ENCODE measurements at places on chromosomes 6 and 20.
A peak's percentile ranks its signal among the peaks of the same experiment; 100 is the strongest.

- peak; percentile 57 for DNase-seq
Observed at GRCh38 chr6:131116755-131117360, 18.4 kb upstream of the AKAP7 start.

DNA sequence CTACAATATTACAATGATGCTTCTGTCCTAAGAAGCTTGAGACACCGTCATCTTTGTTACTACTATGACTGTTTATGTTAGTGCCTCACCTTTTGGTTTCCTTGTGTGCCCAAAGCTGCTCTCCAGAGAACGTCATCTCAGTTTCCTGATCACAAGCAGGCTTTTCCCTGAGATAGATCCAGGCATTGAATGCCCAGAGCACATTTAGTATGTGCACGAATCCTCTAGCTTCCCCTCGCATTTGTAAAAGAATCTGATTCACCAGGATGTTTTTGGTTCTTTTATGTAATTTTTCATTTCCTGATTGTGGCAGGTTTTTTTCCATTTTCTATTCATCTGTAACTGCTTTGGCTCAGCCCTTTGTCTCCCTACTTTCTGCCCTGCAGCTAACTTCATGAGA is 100.2 kb upstream of the TMEM181 start:
- no peak for DNase-seq

DNA sequence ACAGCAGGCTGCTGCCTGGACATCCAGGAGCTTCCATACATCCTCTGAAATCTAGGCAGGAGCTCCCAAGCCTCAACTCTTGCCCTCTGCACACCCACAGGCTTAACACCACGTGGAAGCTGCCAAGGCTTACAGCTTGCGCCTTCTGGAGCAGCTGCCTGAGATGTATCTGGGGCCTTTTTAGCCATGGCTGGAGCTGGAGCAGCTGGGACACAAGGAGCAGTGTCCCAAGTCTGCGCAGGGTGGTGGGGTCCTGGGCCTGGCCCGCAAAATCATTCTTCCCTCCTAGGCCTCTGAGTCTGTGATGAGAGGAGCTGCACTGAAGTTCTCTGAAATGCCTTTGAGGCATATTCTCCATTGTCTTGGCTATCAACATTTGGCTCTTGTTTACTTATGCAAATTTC is 255.0 kb downstream of the DLL1 start:
- DNase-seq: no peak

- no peak for DNase-seq
Observed at GRCh38 chr6:29035951-29036350, 9.0 kb downstream of the OR2W1 start.

GRCh38 chr20:21020659-21021471 is 85.3 kb downstream of the LINC00237 start:
- no peak for DNase-seq

DNA sequence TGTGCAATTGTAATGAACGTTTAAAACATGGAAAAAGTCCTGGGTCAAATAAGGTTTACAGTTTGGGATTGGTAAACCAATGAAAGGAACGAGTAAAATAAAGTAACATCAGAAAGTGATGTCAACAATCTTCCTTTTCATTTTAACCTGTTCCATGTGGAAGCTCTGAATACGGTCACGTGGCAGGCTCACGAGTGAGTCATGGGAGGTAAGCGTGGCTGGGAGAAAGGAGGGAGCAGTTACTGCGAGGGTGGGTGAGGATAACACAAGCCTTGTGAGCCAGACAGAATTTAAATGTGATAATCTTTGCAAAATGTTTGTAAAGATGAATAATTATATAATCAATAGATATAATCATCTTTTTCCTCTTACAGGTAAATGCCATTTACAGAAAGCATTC is 171.3 kb upstream of the HDAC2 start:
- DNase-seq: no peak

DNA sequence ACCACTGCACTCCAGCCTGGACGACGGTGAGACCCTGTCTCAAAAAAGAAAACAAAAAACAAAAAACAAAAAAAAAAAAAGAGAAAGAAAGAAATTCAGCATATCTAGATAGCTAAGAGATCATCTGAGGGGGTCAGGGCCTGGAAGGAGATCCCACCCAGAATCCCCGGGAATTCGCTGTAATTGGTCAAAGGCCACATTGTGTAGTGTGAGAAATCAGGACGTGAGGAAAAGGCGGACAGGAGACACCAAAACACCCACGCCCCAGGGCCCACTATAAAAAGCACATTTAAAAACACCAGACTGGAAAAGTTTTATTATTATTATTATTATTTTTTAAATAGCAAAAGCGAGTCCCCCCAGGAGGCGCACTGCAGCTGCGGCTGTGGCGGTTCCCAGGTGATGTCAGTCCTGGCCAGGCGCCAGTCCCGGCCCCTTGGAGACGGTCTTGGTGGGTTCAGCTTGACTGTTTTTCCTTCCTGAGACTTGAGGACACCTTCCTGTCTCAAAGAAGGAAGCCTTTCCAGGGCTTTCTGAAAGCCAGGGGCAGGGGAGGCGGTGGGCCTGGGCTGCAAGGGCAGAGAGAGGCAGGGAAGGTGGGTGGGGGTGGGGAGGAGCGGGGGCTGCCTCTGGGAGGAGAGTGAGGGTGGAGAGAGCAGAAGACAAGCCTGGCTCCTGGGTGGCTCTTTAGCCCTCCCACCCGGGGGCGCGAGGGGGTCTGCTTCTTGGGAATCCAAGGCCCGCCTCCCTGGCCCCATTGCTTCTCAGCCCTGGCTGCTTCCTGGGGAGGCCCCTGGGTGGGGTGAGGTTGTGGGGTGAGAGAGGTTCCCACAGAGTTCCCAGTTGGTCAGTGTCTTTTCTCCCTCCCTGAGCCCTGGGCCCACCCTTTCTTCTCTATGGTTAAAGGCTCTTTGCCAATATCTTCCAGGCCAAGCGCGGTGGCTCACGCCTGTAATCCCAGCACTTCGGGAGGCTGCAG is 14.5 kb downstream of the TCF15 start:
- no peak for DNase-seq
